ENCODE measurements at places on chromosomes 6 and 20.

DNA sequence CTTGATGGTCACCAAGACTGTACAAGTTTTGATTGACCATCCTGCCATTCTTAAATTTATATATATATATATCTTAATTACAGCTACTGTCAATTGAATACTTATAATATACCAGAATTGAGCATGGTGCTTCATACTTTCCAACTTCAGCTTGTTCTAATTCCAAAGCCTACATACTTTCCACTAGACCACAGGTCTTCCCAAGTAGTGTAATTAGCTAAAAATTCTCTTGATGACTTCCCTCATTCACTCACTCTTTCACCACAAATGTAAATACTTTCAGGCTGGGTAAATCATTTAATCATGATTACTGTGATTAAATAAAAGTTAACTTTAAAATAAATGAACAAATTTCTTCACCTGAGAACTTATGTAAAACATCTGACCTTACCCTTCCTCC, 3.4 kb downstream of the ASF1A start:
- no peak for DNase-seq

DNA sequence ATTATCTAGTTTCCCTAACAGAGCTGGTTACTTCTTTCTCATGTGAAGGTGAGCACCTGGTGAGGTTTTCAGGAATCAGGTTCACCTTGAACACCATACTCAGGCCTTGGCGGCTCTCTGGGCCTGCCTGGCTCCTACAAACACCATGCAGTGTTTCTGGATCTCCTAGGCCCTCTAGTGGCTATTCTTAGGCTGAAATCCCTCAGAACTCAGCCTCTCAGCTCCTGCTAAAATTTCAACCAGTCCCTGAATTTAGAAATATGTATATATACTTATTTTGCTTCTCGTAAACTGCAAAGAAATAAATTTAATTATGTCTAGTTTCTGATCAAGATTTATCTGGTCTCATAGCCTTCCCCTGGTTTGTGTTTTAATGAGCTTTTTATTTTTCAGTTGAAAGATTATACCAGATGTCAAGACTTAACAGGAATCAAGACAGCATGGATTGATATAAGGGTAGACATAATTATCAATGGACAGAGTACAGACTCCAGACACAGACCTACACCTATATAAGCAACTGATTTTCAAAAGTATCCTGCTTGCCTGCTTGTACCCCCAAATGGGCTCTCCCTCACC, 55.9 kb downstream of the ANKEF1 start:
- peak; percentile 24 for DNase-seq

DNA sequence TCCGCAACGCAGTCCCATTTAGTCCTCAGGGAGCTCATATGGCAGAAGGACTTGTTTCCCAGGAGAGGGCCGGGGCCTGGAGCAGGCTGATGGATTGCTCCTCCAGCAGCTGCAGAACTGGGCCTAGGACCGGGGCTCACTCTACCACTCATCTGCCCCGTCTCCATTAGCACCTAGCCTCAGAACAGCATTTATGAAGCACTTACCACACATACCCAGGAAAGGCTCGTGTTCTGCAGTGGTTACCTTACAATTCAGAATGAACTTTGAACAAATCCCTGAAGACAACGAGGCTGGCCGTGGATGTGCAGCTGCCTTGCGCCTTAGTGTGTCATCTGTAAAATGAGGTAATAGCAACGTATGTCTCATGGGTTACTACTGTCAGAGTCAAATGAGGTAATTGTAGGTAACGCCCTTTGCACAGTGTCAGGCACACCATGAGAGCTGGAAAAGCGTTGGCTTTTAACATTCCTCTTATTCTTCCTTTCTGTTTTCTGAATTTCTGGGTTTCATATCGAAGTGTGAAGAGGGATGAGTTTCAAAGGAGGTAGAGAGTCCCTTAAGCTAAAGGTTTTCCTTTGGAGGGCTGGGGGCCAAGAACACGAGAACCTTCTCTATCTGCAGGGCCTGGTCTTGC, 46.3 kb upstream of the CD93 start:
- DNase-seq, result no peak

- DNase-seq, result no peak
These were observed 51.0 kb downstream of the NCOA6 start for GRCh38 chr20:34774449-34774848.

DNA sequence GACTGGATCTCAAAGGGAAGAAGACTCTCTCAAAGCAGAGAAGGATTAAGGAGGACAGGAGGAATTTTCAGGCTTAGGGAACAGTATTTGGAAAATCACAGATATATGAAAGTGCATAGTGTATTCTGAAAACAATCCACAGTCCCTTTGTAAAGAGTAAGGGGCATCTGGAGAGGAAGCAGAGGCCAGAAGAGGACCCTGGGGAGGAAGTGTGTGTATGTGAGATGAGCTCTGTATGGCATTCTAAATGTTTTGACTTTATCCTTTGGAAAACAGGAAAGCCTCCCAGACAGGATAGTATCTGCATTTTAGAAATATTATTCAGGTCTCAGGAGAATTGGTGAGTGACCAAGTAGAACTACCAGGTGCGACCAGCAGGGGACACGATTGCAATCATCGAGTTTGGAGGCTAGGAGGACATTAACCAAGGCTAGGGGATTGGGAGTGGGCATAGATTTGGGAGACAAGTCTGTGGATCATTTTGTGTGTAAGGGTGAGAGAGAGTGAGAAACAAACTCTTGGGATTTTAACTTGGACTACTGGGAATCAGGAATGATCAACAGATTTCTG, 38.3 kb upstream of the FAM184A start:
- no peak for DNase-seq

DNA sequence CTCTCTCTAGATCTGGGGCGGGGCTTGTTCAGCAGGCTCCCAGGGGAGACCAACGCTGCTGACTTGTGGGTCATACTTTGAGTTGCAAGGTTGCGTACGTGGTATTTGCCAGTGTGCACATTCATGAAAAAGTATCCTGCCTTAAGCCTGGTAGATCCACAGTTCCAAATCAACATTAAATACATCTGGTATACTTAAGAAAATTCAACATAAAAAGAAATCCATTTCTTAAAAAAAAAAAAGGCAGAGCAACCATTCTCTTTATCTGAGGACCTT, 81.4 kb downstream of the SLC22A3 start:
- no peak for DNase-seq

DNA sequence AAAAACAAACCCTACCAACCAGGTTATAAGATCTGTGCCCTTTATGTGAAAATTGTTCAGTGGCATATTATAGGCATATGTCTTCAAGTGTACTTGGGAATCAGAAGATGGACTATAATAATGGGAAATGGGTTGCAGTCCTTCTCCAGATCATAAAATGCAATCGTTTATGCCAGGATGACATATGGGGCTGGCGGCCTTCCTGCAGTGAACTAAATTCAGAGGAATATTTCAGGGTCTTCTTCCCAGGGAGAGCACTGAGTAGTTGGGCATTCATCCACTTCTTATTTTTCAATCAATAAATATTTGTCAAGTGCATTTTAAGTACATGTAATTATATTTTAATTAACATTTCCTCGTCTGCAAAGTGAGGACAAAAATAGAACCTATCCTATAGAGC, 176.2 kb upstream of the CNR1 start:
- DNase-seq, result no peak

DNA sequence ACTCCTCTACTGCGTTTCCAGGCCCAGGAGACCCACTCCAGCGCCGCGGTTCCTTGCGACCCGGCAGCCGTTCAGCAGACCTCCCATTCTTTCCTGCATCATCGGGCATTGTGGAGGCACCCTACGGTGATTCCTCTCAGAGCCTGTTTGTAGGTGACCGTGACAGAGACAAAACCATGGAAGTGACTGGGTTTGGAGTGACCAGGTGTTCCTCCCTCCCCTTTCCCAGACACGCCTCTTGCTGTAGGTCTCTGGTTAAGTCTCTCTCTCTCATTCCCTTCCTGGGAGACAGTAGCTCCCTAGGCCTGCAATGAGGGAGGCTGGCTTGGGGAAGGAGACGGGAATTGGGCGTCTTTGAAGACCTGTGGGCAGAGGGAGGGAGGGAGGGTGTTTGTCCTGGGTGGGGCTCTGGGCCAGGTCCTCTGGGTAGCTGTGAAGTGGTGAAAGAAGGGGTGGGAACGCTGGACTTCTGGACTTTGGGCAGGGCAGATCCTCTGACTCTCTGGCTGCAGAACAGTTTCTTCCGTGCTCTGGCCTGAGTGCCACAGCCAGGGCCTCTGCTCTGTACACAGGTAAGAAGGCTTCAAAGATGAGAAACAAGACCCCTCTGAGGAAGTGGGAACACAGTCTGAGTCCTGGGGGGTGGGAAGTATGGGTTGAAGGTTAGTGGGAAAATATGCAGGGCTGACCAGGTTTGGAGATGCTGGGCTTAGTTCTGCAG, 763 bp downstream of the KLC4 start:
- DNase-seq, result no peak

- no peak for DNase-seq
These were observed 215.0 kb upstream of the PLCB4 start for GRCh38 chr20:8853805-8854338.

GRCh38 chr6:10968776-10969175, 75.3 kb downstream of the ELOVL2 start:
- no peak for DNase-seq

DNA sequence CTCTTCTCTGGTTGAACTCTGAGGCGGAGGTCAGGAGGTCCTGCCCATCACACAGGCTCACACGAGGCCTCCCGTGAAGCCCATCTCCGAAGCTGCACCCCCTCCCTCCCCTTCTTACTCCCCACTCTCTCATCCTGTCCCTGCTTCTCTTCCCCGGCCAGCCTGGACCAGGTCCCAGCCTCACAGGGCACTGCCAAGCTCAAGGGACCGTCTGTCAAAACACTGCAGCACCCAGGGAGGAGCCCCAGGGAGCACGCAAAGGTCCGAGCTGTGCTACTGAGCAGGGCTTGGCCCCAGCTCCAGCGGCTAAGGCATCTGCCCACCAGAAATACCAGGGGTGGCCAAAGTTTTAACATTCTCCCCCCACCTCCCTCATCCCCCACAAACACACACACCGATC, 70.0 kb downstream of the PSMG4 start:
- no peak for DNase-seq

DNA sequence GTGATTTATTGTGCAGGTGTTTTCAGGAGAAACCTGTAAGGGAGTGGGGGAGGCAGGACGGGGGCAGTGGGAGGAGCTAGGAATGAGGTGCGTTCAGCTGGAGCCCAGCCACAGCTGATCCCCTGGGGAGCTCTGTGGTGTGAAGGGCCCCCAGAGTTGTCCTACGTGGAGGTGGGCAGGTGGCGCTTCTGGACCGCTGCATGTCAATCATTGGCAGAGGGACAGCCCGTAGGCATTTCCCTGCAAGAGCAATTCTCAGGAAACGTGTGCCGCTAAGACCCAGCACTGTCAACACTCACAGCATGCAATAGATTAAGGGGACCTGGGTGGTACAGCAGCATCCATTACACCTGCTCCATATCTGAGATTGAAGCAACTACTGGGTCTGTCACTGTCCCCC, 88.0 kb downstream of the PRND start:
- no peak for DNase-seq

GRCh38 chr6:135568379-135568778, 70.8 kb upstream of the AHI1 start:
- DNase-seq, result peak; percentile 62

Measured in CD8-positive, alpha-beta T cell (primary cell).